Activated CD4-positive, alpha-beta T cell treated with anti-CD3 and anti-CD28 coated beads, Interleukin-2, amount 10 ng/mL, durations not matched to agents 7 days and 5 days (primary cell): ENCODE measurements at places on chromosomes 1 and 21. TPM values are rescaled to one million over a fixed set of nuclear protein-coding genes. Genes with fewer than 3 reads are reported as not detected.

DNA sequence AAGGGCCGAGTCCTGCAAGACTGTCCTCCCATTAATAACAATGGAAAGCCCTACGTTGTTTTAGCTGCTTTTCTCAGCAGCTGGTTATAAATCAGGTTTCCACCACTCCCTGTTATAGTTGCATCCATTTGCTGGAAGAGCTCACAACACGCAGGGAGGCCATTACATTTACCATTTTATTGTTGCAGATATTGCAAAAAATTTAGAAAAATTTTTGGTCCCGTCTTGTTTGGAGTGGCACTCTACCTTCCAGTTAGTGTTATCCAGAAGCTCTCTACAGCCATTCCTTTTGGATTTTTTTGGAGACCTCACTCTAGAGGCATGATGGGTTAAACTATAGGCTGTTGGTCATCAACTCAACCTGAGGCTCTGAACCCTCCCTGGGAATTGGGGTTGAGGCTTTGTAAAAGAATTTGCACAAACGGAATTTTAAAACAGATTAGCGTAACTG is 1532.1 kb upstream of the TPTE start:
- no peaks in the 10 kb centered on the region for H3K4me1 ChIP-seq
- no peaks in the 10 kb centered on the region for H3K27me3 ChIP-seq
- no peak for DNase-seq
- no peak overlapping the region for H3K27ac ChIP-seq
- no peak overlapping the region for H3K4me3 ChIP-seq

Gene FCN3
- total RNA-seq = not detected

Gene EVA1C
- 4.8 TPM for total RNA-seq

GRCh38 chr1:28512058-28512611 is 6.3 kb downstream of the RCC1 start:
- H3K27me3 ChIP-seq = no peaks in the 10 kb centered on the region
- peaks cover 51% of the 10 kb centered on the region for H3K4me1 ChIP-seq
- H3K36me3 ChIP-seq = peaks cover 66% of the 10 kb centered on the region
- peak overlapping the region; percentile 80 for H3K27ac ChIP-seq
- peak overlapping the region; percentile 43 for H3K4me3 ChIP-seq
